ENCODE measurements at places on chromosomes 6 and 20.

- DNase-seq: no peak
Observed at GRCh38 chr20:8535403-8536261, 403.6 kb downstream of the PLCB1 start.

- DNase-seq: no peak
Observed at GRCh38 chr6:26445934-26446667, 5.8 kb downstream of the BTN3A3 start.

DNA sequence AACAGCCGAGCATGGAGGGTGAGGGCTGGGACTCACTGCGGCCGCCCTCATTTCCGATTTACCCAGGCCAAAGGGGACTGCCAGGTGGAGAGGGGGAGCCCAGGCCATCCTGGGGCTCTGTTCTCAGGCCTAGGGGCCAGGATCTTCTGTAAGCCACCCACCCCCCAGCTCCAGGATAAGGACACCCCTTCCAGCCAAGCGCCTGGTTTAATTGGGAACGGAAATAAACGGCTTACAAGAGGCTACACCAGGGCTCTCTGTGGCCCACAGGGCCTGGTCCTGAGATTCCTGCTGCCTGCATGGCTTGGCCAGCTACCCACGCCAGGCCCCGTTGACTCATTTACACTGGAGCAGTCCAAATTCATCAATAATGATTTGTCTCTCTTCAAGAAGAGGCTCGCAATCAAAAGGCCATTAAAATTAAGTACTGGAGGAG is 68.1 kb upstream of the TOP1 start:
- DNase-seq: no peak

DNA sequence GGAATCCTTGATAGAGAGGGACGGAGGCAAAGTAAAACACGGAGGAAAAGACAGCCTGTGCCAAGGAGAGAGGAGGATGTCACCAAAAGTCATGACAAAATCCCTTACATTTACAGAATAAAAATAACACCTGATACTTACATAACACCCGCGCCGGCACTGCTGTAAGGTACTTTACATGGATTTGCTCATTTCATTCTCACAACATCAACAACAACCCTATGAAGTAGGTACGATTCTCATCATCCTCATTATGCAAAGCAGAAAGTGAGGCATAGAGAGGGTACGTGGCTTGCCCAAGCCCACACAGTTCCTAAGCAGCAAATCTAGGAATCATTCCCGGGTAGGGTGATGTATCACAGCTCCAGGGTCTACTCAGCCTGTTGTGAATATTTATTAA is 67.6 kb upstream of the NFATC2 start:
- DNase-seq: no peak

GRCh38 chr6:91276315-91276714 is 689.4 kb upstream of the MAP3K7 start:
- no peak for DNase-seq

- DNase-seq: no peak
Observed at GRCh38 chr6:45982280-45983036, 33.2 kb downstream of the CLIC5 start.

DNA sequence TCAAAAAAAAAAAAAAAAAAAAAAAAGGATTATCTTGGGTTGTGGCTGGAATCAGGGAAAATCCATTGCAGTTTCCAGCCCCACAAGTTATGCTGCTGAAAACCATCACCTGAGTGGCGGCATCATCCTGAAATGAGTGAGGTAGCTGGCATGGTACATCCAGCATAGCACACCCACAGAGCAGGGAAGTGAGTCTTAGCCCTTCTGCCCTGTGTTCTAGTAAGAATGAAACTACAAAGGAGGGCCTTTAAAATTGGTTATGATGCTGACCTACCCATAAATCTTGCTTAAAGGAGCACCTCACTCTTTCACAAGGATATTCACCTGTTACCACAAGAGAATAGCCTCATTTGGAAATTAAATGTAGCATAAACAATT is 119.2 kb downstream of the NFATC2 start:
- peak; percentile 4 for DNase-seq

DNA sequence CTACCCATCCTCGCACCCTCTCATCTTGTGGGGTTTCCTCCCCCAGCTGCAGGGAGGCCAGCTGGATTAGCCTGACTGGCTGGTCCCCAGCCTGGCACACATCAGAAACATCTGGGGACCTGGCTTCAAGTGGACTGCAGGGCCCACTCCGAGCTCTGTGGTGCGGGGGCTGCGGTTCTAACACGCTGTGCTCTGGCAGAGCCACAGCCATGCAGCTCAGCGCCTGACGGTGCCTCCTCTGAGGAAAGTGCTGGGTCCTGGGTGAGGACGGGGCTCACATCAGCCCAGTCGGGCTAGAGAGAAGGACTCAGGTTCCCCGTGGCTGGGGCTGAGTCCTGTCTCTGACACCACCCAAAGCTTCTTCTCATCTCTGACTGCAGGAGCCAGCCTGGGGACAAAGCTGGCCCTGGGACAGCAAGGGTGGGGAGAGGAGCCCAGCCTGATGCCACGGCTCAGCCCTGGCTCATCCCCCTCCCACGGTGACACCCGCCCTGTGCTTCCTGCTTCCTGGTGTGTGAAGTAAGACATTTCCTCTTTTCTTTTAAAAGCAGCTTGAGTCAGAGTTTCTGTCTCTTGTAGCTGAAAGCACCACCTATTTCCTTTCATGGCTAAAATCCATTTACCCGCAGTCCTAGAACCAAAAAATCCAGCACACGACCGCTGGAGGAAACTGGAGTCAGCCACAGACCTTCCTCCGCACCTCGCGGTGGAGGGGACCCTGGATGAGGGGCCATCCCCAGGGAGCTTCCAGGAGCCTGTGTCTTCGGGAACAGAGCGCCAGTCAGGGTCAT is 127.4 kb upstream of the AFDN start:
- DNase-seq: no peak

- no peak for DNase-seq
Observed at GRCh38 chr6:52115145-52115741, 27.8 kb upstream of the PKHD1 start.

- no peak for DNase-seq
Observed at GRCh38 chr6:37170273-37171200, 585 bp downstream of the PIM1 start.

- no peak for DNase-seq
Observed at GRCh38 chr20:10658051-10658823, 15.6 kb downstream of the JAG1 start.

DNA sequence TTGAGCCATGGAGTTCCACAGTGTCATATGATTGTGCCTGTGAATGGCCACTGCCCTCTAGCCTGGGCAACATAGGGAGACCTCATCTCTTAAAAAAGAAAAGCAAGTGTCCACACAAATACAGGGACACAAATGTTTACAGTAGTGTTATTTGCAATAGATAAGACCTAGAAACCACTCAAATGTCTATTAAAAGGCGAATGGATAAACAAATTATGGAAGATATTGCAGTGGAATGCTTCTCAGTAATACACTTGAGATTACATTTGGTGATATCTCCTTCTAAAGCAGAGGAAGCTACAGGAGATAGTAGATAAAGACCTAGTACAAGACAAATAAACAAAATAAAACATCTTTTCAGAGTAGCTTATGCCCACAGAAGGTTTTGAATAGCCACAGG is 44.6 kb upstream of the ASCC3 start:
- no peak for DNase-seq

- DNase-seq: no peak
Observed at GRCh38 chr20:17807651-17808050, 107.9 kb downstream of the BANF2 start.

- DNase-seq: no peak
Observed at GRCh38 chr6:93787841-93788240, 368.5 kb upstream of the EPHA7 start.

DNA sequence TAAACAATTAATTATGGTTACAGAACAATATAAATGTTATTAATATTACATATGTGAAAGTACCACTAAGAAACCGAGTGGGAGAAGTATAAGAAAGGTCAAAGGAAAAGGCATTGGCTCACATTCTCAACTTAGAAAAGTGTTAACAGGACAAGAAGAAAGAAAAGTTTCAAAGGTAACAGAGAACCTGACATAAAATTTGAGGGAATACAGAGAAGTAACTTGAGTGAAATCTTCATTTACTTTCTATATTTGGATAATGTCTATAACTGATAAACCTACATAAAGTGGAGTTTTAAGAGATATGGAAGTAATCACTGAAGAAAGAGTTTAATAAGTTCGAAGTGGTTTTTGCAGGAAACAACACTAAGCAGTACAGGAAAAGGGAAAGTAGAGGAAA is 30.1 kb downstream of the REPS1 start:
- DNase-seq: no peak

- no peak for DNase-seq
Observed at GRCh38 chr20:59948212-59948611, 8.0 kb downstream of the FAM217B start.

- no peak for DNase-seq
Observed at GRCh38 chr6:120681204-120681603, 653.1 kb downstream of the TBC1D32 start.

GRCh38 chr20:47546184-47547033 is 44.7 kb downstream of the NCOA3 start:
- no peak for DNase-seq

DNA sequence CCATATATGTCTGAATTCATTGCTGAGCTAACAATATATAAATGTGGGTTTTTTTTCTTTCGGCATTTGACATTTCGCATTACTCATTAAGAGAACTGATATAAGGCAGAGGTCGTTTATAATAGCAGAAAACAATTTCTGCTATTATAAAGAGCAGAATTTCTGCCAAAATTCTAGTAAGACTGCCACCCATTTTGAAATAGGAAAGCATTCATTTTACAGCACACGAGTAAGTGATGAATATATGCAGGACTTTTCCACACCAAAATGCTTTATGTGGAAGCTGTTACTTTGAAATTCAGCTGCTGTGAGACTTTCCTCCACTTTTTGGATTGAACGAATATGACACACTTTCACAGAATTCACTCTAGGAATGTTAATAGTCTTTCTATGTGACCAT is 610.9 kb upstream of the MAN1A1 start:
- no peak for DNase-seq

- DNase-seq: no peak
Observed at GRCh38 chr6:34947561-34947960, 58.5 kb downstream of the ANKS1A start.

DNA sequence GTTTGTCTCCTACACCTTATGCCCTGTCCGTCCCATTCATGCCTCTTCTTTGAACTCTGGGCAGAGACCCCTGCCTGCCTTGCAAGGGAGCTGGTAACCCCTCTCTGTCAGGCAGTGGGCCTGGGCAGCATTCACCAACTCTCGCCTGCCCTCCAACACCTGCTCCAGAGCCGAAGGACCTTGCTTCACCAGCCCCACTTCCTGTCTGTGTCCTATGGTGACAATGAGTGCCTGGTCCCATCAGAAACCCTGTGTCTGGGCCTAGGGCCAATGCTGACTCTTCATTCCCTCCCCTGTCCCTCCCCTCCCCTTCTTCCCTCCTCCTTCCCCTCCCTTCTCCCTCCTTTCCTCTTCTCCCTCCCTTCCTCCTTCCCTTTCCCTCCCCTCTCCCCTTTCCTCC is 22.8 kb upstream of the PCMTD2 start:
- no peak for DNase-seq

GRCh38 chr6:127842562-127842961 is 58.3 kb downstream of the THEMIS start:
- no peak for DNase-seq

DNA sequence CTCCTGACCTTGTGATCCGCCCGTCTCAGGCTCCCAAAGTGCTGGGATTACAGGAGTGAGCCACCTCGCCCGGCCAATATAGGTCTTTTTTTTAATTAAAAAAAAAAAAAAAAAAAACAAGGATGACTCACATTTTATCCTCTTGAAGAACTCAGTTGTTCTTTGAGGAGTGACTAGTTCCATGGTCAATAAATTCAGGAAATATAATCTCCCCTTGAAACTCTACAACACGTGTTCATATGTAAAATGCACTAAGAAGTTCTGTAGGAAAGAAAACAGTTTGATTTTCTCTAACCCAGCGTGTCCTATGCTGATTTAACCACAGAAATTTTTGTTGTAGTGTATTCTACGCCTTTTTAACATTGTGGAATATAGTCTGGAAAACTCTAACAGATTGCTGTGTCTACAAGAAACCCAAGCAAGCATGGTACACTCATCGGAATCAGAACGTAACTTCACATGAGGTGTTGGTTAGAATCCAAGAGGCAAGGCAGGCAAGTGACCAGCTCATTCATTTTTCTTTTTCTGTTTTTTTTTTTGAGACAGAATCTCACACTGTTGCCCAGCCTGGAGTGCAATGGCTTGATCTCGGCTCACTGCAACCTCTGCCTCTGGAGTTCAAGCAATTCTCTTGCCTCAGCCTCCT is 79.0 kb upstream of the ZNF217 start:
- no peak for DNase-seq

GRCh38 chr6:4647414-4648365 is 128.5 kb upstream of the CDYL start:
- no peak for DNase-seq

DNA sequence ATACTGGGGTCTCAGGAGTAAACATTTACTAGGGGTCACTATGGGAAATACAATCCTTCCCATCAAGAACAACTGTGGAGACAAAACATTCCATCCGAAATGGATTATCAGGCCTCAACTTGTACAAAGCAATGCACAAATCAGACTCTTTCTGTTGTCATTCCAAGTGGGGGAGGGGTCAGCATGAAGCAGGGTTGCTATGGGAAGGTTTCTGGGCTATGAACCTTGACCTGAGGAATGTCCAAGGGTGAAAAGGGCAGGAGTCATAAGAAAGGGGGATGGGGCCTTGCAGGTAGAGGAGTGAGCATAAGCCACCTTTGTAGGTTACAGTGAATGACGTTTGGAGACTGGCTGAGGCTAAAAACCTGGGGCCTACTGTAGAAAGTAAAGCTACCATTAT is 3.1 kb downstream of the METTL24 start:
- no peak for DNase-seq

DNA sequence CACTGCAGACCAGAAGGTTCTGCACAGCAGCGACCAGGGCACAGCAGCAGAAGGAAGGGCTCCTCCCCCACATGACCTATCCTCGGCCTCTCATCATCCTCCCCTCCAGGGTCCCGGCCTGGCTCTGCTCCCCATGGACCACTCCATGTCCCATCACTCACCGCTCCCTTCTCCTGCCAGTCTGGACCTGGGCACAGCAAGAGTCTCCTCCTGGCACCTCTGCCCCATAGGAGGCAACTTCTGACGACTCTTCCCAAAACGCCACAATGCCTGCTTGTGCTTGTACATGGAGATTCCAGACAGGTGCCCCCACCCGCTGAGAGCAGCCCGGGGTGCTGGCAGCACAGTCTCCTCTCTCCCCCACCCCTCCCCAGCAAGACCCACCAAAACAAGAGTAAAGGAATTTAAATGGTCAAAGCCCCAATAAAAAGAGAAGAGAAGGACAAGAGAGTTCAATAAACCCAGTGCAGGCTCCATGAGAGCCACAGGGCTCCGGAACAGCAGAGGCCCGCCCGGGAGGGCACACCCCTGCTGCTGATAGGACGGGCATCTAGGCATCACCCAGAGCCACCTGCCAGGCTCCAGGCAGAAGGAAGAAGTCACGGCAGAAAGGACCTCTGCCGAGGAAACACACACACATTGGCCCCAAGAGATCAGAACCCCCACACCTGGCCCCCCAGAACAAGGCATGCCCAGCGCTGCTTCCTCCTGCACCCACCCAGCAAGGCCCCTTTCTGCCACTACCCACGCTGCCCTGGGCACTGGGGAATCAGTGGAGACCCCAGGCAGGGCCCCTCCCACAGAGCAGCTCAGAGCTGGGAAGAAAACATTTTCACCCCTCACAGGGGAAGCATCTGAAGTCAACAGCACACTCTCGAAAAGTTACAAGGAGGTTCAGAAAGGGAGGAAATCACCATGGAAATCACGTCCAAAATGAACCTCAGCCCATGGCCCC is 15.2 kb downstream of the TAF4 start:
- no peak for DNase-seq
